ENCODE measurements at places on chromosomes 5 and 9. TPM values are rescaled to one million over a fixed set of nuclear protein-coding genes. Genes with fewer than 3 reads are reported as not detected.

GRCh38 chr5:14032918-14033317 is 88.4 kb upstream of the DNAH5 start:
- no peak for DNase-seq

DNA sequence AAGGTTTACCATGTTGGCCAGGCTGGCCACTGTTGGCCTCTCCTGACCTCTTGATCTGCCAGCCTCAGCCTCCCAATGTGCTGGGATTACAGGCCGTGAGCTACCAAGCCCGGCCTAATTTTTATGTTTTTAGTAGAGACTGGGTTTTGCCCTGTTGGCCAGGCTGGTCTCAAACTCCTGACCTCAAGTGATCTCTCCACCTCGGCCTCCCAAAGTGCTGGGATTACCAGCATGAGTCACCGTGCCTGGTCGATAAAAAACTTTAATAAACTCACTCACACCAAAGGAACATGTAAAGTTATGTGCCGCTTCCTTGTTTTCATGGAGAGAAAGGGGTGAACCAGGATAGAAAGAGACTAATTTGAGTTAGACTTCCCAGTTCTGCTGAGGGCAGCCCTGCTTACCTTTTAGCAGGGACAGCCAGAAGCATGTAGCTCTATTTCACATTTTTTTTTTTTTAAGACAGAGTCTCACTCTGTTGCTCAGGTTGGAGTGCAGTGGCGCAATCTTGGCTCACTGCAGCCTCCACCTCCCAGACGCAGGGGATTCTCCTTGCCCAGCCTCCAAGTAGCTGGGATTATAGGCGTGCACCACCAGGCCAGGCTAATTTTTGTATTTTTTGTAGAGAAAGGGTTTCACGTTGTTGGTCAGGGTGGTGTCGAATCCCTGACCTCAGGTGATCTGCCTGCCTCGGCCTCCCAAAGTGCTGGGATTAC is 11.4 kb upstream of the HAUS6 start:
- no peak for DNase-seq

- no peak for DNase-seq
Measured at GRCh38 chr5:61330341-61330844, 1.7 kb upstream of the ZSWIM6 start.

ST8SIA4 gene
- 16.4 TPM for total RNA-seq
